ENCODE measurements at places on chromosomes 6 and 20. TPM values are rescaled to one million over a fixed set of nuclear protein-coding genes. Genes with fewer than 3 reads are reported as not detected.

RIPPLY2 gene
- total RNA-seq: not detected

MAN1A1 gene
- 13.3 TPM for total RNA-seq

LRRC73 gene
- total RNA-seq: 0.32 TPM

GZF1 gene
- 20.1 TPM for total RNA-seq

SLC17A1 gene
- not detected for total RNA-seq

TBXT gene
- not detected for total RNA-seq

SPATA2 gene
- 1.3 TPM for total RNA-seq

PRSS16 gene
- not detected for total RNA-seq

ARMH2 gene
- not detected for total RNA-seq

AKAP12 gene
- total RNA-seq: 340 TPM

RAB32 gene
- total RNA-seq: 196 TPM

All from epithelial cell of umbilical artery (primary cell).